MG63 (cell line): ENCODE measurements at places on chromosomes 5 and 9. TPM values are rescaled to one million over a fixed set of nuclear protein-coding genes. Genes with fewer than 3 reads are reported as not detected.

The PCDHAC1 gene
- not detected in 2 replicates for total RNA-seq

The HAVCR2 gene
- total RNA-seq: 0.23 TPM in 1 of 2 replicates, not detected in the other

The ALDH1B1 gene
- total RNA-seq: 61.3 and 79.0 TPM in 2 replicates

The ARRDC1 gene
- total RNA-seq: 11.9 and 36.0 TPM in 2 replicates

The IL3 gene
- not detected in 2 replicates for total RNA-seq

The GPR151 gene
- not detected in 2 replicates for total RNA-seq

The SLC4A9 gene
- total RNA-seq: not detected in 2 replicates

The IZUMO3 gene
- total RNA-seq: not detected in 2 replicates

The ELP1 gene
- 34.6 and 49.3 TPM in 2 replicates for total RNA-seq

The SLC25A2 gene
- total RNA-seq: not detected in 2 replicates

The PCDHB15 gene
- 0.07 and 2.0 TPM in 2 replicates for total RNA-seq

The SHOC1 gene
- total RNA-seq: not detected in 2 replicates

The MORN5 gene
- not detected in 2 replicates for total RNA-seq

The N4BP3 gene
- total RNA-seq: 1.0 and 2.3 TPM in 2 replicates

The ADAMTS2 gene
- total RNA-seq: 88.7 and 141 TPM in 2 replicates

The OR1K1 gene
- total RNA-seq: not detected in 2 replicates

The RPS14 gene
- 6,735 and 8,677 TPM in 2 replicates for total RNA-seq

The CCDC152 gene
- 2.5 and 3.4 TPM in 2 replicates for total RNA-seq

The C9orf153 gene
- not detected in 2 replicates for total RNA-seq
